ENCODE measurements at places on chromosomes 7 and 10. TPM values are rescaled to one million over a fixed set of nuclear protein-coding genes. Genes with fewer than 3 reads are reported as not detected.

GRCh38 chr7:4642468-4643203 is 39.5 kb upstream of the FOXK1 start:
- H3K27me3 ChIP-seq: no peaks in the 10 kb centered on the region
- H3K4me1 ChIP-seq: peaks cover 12% of the 10 kb centered on the region
- H3K36me3 ChIP-seq: no peaks in the 10 kb centered on the region
- peak overlapping the region; percentile 83 for H3K4me3 ChIP-seq

- H3K4me1 ChIP-seq: no peaks in the 10 kb centered on the region
- H3K27ac ChIP-seq: no peak overlapping the region
- no peaks in the 10 kb centered on the region for H3K27me3 ChIP-seq
- DNase-seq: no peak
- no peaks in the 10 kb centered on the region for H3K36me3 ChIP-seq
These were observed 326.4 kb downstream of the SFMBT2 start for GRCh38 chr10:7084280-7085005.

- H3K36me3 ChIP-seq: no peaks in the 10 kb centered on the region
- peak; percentile 75 for DNase-seq
- no peak overlapping the region for H3K27ac ChIP-seq
- no peaks in the 10 kb centered on the region for H3K4me1 ChIP-seq
These were observed 235.0 kb upstream of the PLPP4 start for GRCh38 chr10:120221873-120222485.

GRCh38 chr7:66330961-66331360 is 125.8 kb downstream of the TPST1 start:
- DNase-seq: no peak
- H3K27ac ChIP-seq: no peak overlapping the region
- no peaks in the 10 kb centered on the region for H3K36me3 ChIP-seq
- H3K4me3 ChIP-seq: no peak overlapping the region

- DNase-seq: peak; percentile 23
- no peaks in the 10 kb centered on the region for H3K36me3 ChIP-seq
- H3K27me3 ChIP-seq: no peaks in the 10 kb centered on the region
- no peak overlapping the region for H3K27ac ChIP-seq
- H3K4me3 ChIP-seq: no peak overlapping the region
These were observed 46.0 kb downstream of the ATAD1 start for GRCh38 chr10:87771871-87772500.

GRCh38 chr10:131071721-131072120 is 239.8 kb downstream of the TCERG1L start:
- no peaks in the 10 kb centered on the region for H3K4me1 ChIP-seq
- DNase-seq: no peak

SAP25 gene
- total RNA-seq: 2.0 TPM

DNA sequence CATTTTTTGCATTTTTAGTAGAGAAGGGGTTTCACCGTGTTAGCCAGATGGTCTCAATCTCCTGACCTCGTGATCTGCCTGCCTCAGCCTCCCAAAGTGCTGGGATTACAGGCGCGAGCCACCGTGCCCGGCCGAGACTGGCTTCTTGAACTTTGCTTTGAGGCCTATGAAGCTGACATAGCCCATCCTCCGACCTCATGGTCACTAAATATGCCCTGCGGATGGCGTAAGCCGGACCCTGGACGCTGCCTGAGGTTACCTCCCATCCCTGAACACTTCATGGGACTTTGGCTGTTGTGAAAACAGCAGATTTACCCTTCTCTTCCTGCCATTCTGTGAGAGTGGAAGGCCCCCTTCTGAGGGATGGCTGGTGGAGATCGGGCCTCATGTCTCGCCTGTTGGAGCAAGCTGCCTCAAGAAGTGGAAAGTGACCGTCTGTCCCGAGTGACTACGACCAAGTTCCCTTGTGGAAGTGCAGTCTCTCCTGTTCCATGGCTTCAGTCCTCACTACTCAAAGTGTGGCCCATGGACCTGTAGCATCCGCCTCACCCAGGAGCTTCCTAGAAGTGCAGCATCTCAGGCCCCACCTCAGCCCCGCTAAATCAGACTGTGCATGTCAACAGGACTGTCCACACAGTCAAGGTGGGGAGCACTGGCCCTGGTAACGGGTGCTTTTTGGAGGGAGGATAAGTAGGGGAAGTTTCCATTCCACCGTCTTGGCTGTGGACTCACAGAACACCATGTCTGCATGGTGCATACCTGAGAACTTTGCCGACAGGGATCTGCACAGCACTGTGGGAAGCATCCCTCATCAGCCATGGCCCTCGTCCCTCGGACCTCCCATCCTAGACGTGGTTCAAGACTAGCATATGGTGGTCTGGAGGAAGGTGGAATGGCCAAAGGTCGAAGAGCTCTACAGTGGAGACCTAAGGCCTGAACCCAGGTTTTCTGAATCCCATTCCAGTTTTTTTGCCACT is 210.5 kb upstream of the SHH start:
- H3K4me3 ChIP-seq: no peak overlapping the region
- no peak overlapping the region for H3K27ac ChIP-seq
- no peak for DNase-seq
- peaks cover 7% of the 10 kb centered on the region for H3K4me1 ChIP-seq

GPR37 gene
- 0.50 TPM for total RNA-seq

- H3K4me1 ChIP-seq: peaks cover 10% of the 10 kb centered on the region
- H3K36me3 ChIP-seq: no peaks in the 10 kb centered on the region
- DNase-seq: peak; percentile 60
These were observed 495.8 kb downstream of the PARD3 start for GRCh38 chr10:34319197-34319846.

TNS3 gene
- 252 TPM for total RNA-seq

DNA sequence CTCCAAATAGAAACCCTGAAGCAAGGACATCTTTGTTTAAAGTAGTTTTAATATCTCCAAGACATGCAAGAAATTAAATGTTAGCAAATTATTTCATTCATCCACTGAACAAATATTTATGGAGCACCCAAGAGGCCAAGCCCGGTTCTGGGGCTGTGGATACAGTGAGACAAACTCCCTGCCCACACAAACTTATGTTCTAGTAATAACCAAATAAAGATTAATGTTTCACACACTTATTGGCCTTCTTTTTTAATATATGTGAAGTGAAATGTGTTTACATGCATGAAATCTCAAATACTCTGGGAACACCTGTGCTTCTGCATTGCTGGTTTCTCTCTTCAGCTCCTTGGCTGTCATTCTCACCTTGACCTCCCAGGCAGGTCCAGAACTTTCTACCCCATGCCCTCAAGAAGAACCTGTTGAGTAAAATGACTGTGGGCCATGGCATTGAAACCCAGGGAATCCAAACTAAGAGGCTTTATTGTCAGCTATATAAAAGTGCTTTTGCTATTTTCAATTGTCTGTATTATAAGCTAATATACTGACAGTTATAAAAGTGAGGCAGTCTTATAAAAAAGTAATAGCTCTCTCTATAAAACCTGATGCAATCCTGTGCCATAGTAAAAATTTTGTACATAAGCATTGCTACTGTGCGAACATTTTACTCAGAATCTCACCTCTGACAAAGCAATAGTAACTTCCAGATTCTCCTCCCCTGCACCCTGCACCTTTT is 43.7 kb downstream of the SVIL start:
- H3K27ac ChIP-seq: peak overlapping the region; percentile 6
- H3K4me3 ChIP-seq: no peak overlapping the region
- no peaks in the 10 kb centered on the region for H3K27me3 ChIP-seq

- no peak for DNase-seq
- H3K27me3 ChIP-seq: no peaks in the 10 kb centered on the region
- no peak overlapping the region for H3K27ac ChIP-seq
- no peaks in the 10 kb centered on the region for H3K36me3 ChIP-seq
- no peaks in the 10 kb centered on the region for H3K4me1 ChIP-seq
These were observed 26.2 kb downstream of the C10orf67 start for GRCh38 chr10:23318359-23318758.

DNA sequence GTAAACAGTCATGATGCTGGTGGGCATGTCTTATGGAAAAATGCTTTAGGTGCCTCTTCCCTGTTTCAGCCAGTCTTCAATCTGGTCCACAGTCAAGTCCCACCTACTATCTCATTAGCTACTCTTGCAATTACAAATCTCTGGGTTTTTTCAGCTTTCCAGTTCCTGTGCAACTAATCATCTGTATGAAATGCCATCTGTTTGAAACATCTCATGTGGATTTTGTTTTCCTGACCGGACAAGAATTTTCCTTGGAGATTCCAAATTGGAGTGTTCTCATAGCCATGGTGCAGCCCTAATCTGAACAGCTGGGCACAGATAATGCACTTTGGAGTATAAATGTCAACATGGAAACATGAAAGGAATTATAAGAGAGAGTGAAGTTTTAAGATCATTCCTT is 41.3 kb upstream of the CALN1 start:
- H3K36me3 ChIP-seq: no peaks in the 10 kb centered on the region
- H3K27ac ChIP-seq: no peak overlapping the region
- DNase-seq: no peak
- H3K27me3 ChIP-seq: no peaks in the 10 kb centered on the region
- no peak overlapping the region for H3K4me3 ChIP-seq

- H3K27ac ChIP-seq: no peak overlapping the region
- peak; percentile 78 for DNase-seq
- H3K4me3 ChIP-seq: peak overlapping the region; percentile 66
- H3K4me1 ChIP-seq: peaks cover 13% of the 10 kb centered on the region
- no peaks in the 10 kb centered on the region for H3K27me3 ChIP-seq
These were observed 11.2 kb downstream of the MNX1 start for GRCh38 chr7:156998988-156999957.

- no peak for DNase-seq
- H3K27me3 ChIP-seq: no peaks in the 10 kb centered on the region
- no peaks in the 10 kb centered on the region for H3K36me3 ChIP-seq
These were observed 19.5 kb downstream of the HSPA12A start for GRCh38 chr10:116722736-116723427.

GRCh38 chr10:5775685-5776084 is 37.5 kb downstream of the GDI2 start:
- no peaks in the 10 kb centered on the region for H3K27me3 ChIP-seq
- no peak for DNase-seq
- H3K36me3 ChIP-seq: no peaks in the 10 kb centered on the region
- H3K4me3 ChIP-seq: no peak overlapping the region

- peaks cover 1% of the 10 kb centered on the region for H3K27me3 ChIP-seq
- H3K36me3 ChIP-seq: no peaks in the 10 kb centered on the region
- H3K27ac ChIP-seq: no peak overlapping the region
- H3K4me1 ChIP-seq: no peaks in the 10 kb centered on the region
These were observed 17.9 kb downstream of the CRHR2 start for GRCh38 chr7:30664184-30664885.

C7orf57 gene
- not detected for total RNA-seq

DNA sequence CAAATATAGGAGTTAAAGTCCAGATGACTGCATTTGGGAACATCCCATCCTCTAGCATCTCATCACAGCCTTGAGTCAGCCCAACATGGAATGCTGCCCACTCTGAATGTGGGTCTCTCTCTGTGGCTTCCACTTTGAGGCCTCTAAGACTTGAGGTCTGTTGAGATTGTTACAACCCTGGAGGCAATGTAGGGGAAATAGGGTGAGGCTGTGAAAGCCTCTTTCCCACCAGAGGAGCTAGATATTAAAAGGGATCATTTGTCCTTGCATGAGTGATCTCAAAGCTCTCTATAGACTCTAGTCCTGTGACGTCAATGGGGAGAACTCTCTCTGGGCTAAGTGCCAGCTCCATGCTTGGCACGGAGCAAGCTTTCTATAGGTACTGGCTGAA is 6.4 kb upstream of the GOLGA7B start:
- H3K36me3 ChIP-seq: no peaks in the 10 kb centered on the region
- no peak overlapping the region for H3K27ac ChIP-seq
- 0 out of 2 replicates have a peak, but pooled peaks cover 11% of the 10 kb centered on the region for H3K4me1 ChIP-seq
- no peak overlapping the region for H3K4me3 ChIP-seq

SKIDA1 gene
- 6.3 TPM for total RNA-seq

GRCh38 chr10:58746474-58747185 is 234.0 kb downstream of the BICC1 start:
- no peaks in the 10 kb centered on the region for H3K27me3 ChIP-seq
- no peak overlapping the region for H3K27ac ChIP-seq
- no peak for DNase-seq
- H3K4me3 ChIP-seq: no peak overlapping the region

PRTFDC1 gene
- total RNA-seq: 66.5 TPM

SLC18A3 gene
- total RNA-seq: not detected

DNA sequence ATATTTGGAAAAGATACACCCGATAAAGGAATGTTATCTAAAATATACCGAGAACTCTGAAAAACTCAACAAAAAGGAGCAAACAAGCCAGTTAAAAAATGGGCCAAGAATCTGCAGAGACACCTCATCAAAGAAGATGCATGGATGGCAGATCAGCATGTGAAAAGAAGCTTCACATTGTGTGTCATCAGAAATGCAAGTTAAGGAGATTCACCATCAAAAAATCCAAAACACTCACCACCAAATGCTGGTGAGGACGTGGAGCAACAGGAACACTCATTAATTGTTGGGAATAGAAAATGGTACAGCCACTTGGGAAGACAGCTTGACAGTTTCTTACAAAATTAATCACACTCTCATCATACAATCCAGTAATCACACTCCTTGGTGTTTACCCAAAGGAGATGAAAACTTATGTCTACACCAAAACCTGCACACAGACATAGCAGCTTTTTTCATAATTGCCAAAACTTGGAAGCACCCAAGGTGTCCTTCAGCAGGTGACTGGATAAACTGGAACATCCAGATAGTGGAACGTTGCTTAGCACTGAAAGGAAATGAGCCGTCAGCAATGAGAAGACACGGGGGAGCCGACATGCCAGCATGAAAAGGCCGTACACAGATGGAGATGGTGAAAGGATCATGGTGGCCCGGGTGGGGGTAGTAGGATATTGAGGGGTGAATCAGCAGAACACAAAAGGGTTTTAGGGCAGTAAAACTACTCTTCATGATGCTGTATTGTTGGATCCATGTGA is 27.9 kb upstream of the PWWP2B start:
- no peak overlapping the region for H3K27ac ChIP-seq
- no peak overlapping the region for H3K4me3 ChIP-seq
- no peak for DNase-seq
- no peaks in the 10 kb centered on the region for H3K27me3 ChIP-seq
- no peaks in the 10 kb centered on the region for H3K4me1 ChIP-seq

PALD1 gene
- 10.3 TPM for total RNA-seq

ZNF25 gene
- total RNA-seq: 1.5 TPM

Measured in Caco-2 (cell line).